ENCODE measurements at places on chromosomes 7 and 10. TPM values are rescaled to one million over a fixed set of nuclear protein-coding genes. Genes with fewer than 3 reads are reported as not detected.
A peak's percentile ranks its signal among the peaks of the same experiment; 100 is the strongest.

Gene TSPAN33
- polyA plus RNA-seq, result 61.0 TPM

Gene TIMM23
- 68.4 TPM for polyA plus RNA-seq

Gene DDX50
- polyA plus RNA-seq, result 68.4 TPM

Gene WEE2
- polyA plus RNA-seq, result 0.58 TPM

Gene SEMA3A
- 14.5 TPM for polyA plus RNA-seq

Gene ACTR3C
- 9.7 TPM for polyA plus RNA-seq

Gene VCL
- polyA plus RNA-seq, result 120 TPM

Gene TUBB8
- 1.1 TPM for polyA plus RNA-seq

Gene SMURF1
- polyA plus RNA-seq, result 18.8 TPM

Gene MEOX2
- 1.6 TPM for polyA plus RNA-seq

DNA sequence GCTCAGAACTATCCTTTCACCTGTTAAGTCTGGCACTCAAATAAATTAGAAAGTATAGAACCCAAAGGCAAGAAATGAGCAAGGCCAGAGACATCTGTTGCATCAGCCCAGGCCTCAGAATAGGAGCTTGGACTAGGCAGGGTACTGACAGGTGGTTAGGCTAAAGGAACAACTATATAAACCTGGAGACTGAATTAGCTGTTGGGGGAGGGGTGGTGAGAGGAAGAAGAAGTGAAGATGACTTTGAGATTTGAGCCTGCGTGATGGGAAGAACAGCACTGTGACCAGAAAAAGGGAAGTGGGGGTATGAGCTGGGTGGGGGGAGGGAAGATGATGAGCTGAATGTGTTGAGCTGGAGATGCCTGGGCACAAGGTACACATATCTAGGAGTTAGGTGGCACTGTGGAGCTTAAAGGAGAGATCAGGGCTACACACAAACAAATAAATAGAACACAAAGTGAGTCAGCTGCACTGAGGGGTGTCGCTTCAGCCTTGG is 244.7 kb downstream of the PTEN start:
- DNase-seq, result no peak

DNA sequence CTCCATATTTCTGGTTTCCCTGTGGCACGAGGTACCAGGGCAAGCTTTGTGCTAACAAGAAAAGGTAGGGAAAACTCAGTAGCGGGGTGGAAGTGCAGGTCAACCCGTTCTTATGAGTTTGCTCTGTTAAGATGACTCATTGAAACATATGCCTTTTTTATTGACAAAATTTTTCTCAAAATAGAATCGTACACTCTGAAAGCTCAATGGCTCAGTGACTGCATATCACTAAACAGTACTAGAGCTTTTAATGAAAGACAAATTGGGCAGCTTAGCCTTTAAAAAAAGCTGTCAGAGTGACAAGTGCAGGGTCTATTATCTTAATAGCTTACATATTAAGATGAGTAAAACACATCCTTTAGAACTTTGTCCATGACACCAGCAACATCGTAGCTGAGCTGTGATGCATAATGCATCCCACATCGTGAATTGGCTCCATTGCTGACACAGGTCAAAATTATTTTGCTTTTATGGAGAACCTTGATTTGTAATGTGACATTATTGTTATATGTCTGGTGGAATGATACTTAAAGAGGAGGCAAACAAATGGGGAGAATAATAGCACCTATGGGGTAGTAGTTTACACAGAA is 264.4 kb downstream of the ETV1 start:
- DNase-seq, result no peak

DNA sequence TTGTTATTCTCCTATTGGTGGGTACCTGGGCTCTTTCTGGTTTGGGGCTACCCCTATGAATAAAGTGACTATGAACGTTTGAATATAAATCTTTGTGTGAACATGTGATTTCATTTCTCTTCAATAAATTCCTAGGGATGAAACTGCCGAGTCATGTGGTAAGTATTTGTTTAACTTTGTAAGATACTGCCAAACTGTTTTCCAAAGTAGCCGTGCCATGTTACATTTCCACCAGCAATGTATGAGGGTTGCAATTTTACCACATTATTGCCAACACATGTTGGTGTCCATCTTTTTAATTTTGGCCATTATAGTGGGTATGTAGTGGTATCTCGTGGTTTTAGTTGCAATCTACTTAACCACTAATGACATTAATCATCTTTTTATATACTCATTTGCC is 94.7 kb downstream of the ZNRF2 start:
- no peak for DNase-seq

GRCh38 chr7:35988818-35989217 is 164.2 kb upstream of the EEPD1 start:
- DNase-seq, result no peak

DNA sequence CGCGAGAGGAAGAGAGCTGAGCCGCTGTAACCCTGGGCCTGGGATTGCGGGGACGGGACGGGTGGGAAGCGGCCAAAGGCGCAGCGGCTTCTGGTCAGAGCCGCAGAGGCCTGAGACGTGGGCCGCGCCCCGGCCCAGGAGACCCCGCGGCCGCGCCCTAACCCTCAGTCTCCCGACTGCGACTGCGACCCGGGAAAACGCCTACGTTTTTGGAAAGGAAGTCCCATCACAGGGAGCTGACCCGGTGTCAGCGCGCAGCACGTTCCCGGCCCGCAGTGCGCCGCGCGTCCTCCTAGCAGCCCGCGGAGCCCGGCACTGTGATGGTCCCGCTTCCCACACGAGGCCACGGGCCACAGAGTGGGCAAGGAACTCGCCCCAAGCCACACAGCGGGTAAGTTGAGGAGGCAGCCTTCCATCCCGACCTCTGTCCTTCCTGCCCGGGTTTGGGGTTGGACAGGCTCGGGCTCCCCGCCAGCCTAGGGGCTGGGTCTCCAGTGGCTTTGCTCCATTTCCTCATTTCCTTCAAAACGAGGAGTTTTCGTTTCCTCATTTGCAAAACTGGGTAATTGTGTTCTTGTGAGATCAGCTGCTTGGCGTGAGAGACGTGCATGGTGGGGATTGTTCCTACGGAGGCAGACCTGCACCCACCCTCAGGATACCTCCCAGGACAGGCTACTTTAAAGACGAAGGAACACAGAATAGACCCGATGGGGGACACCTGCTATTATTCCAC is 1.2 kb downstream of the GPNMB start:
- DNase-seq, result no peak

DNA sequence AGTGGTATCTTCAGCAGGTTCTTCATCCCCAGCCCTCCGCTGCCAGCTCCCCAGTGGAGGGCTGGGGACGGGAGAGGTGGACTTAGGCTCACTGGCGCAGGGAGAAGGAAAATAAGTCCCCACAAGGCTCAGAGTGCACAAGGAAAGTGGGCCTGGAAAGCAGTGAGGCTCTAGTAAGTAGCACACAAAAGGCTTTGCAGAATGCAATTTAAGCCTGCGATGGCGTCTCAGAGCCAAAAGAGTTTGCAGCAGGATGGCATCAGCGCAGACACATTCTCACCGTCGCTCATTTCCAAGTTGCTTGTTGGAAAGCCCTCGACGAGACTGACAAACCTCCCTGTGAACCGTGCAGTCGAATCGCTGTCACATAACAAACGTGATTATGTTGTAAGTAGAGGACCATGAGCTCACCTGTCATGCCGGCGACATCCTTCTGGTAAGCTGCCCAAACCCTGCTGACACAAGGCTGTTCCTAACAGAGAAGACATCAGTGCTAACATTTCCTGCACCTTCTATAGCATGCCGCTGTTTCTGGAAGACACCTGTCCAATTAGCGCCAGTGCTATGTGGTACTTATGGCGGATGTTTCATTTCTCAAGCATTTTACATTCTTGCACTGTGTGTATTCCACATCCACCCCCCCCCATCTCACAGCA is 98.3 kb upstream of the NPVF start:
- no peak for DNase-seq

- DNase-seq, result no peak
Observed at GRCh38 chr7:6252341-6252746, 20.1 kb downstream of the CYTH3 start.

- DNase-seq, result no peak
Observed at GRCh38 chr7:117827862-117828261, 45.4 kb downstream of the CTTNBP2 start.

- no peak for DNase-seq
Observed at GRCh38 chr7:132622081-132622480, 45.8 kb upstream of the PLXNA4 start.

- DNase-seq, result no peak
Observed at GRCh38 chr10:92208736-92209135, 82.1 kb downstream of the CPEB3 start.

DNA sequence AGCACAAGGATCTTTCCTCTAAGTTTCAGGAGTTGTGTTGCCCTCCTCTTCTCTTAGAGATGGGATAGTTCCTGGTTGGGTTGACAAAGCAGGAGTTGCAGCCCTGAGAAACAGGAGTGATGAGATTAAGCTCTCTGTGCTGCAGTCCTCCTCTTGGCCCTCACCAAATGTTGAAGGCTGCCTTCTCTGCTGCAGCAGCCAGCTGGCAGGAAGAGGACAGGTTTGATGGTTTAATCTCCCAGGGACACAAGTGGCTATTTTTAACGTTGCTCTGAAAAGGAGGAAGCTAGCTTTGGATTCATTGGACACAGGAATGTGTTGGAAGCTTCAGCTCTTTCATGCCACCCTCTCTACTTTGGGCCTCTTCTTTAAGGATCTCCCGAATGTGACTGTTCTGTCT is 9.4 kb downstream of the STRIP2 start:
- DNase-seq, result no peak

DNA sequence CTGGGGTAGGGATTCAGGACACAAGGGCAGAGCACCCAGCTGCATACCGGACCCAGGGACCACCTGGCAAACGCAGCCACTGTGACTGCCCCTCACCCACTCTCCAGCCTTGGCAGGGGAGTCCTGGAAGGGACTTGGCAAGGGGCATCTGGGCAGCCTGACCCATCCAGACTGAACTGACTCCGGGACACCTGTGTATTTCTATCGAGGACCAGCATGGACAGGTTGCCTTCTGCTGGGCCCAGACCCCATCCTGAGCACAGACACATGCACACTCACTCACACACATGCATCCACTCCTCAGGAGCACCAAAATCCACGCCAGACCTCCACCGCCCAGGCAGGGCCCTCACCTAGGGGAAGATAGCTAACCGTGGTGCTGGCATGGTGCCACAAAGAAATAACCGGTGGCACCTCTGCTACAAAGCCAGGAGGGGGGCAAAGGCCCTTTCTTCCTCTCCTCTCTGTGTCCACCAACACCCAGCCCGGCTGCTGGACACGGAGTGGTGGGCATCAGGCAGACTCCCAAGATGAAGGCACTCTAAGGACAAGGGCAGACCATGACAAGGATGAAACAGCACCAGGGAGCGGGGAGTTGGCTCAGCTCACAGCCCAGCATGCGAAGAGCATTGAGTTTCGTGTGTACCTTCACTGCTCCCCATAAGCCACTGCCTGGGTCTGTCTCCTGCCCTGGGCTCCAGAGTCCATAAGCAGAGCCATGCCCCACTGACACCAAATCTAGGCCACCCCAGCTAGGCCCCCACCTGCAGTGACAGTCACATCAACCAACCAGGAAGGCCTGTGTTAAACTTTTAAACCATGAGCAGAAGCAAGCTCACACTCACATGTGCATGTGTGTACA is 35.3 kb downstream of the KCNH2 start:
- DNase-seq, result no peak

- no peak for DNase-seq
Observed at GRCh38 chr7:94251-94801, 98.0 kb upstream of the FAM20C start.

DNA sequence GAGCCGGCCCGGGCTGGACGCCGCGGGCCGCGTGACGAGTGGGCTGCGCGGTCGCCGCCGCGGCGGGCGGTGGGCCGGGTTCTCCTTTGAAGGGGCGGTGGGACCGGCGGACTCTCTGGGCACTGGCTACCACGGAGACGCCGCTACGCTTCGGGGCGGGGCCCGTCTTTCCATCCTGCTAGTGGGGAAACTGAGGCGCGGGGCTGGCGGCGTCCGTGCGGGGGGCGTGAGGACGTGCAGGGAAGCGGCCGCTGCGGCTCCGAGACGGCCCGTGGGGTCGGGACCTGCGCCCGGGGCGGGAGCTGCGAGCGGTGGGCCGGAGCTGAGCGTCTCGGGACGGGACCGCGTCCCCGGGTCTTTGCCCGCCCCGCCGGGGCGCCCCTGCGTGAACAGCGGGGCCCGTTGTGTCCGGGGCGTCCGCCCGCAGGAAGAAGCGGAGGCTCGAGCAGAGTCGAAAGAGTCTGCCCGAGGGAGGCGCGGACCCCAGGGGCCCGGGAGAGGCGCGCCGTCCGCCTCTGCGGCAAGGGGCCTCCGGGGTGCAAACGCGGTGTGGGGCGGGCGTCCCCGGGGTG is 548 bp upstream of the BNIP3 start:
- DNase-seq, result no peak

DNA sequence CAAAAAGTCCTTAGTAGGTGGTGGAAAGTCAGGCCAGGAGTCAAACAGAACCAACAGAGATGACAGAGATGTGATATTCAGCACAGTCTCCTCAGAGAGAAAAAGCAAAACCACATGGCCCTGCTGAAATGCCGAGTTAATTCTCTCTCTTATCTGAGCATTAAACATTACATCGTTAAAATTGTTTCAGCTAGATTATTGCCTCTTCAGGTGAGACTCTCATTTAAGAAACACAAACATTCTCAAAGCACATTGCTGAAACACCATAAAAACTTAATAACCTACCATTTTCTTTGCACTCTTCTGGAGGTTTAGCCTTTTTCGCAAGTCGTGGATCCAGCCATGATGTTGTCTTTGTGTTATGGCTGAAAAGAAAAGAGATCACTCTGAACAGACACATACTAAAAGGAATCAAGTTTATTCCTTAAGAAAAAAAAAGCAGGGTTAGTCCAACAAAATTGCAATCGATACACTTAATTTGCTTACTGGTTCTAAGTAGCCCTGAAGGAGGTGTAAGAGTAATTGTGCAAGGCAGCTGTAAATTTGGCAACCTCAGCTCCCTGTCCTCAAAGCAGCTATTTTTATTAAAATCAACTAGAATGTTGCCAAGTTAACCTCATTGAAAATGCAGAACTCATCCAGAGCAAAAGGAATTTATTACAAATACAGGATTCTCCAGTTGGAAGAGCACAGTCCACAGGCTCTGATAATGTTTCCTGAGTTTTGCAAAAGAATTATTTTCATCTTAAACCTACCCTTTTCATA is 691.1 kb downstream of the PHTF2 start:
- DNase-seq, result no peak

DNA sequence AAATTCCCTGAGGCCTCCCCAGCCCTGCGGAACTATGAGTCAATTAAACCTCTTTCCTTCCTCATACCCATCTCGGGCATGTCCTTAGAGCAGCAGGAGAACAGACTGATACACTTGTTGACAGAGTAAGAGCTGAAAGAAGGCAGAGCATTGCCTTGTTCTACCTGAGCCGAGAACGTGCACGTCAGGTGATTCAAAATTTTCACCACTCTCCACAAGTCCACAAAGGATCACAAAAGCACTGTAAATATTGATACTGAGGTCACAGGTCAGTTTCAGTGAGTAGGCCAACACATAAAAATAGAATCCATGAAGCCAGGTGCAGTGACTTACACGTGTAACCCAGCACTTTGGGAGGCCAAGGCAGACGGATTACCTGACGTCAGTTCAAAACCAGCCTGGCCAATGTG is 27.8 kb downstream of the DCLRE1C start:
- no peak for DNase-seq

GRCh38 chr7:68610701-68611100 is 987.6 kb upstream of the AUTS2 start:
- DNase-seq, result peak; percentile 61
